ENCODE measurements at places on chromosomes 2 and 18.

GRCh38 chr2:219142329-219142728 is 18.3 kb downstream of the NHEJ1 start:
- no peak for DNase-seq

DNA sequence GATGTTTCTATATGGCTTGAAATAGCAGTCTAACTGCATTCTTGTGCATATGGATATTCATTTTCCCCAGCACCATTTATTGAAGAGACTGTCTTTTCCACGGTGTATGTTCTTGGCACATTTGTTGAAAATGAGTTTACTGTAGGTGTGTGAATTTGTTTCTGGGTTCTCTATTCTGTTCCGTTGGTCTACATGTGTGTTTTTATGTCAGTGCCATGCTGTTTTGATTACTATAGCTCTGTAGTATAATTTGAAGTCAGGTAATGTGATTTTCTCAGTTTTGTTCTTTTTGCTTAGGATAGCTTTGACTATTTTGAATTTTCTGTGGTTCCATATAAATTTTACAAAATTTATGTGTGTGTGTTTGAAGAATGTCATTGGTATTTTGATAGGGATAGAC is 201.0 kb downstream of the MBD5 start:
- no peak for DNase-seq

- no peak for DNase-seq
Observed at GRCh38 chr2:177817300-177817699, 255.3 kb downstream of the PDE11A start.

DNA sequence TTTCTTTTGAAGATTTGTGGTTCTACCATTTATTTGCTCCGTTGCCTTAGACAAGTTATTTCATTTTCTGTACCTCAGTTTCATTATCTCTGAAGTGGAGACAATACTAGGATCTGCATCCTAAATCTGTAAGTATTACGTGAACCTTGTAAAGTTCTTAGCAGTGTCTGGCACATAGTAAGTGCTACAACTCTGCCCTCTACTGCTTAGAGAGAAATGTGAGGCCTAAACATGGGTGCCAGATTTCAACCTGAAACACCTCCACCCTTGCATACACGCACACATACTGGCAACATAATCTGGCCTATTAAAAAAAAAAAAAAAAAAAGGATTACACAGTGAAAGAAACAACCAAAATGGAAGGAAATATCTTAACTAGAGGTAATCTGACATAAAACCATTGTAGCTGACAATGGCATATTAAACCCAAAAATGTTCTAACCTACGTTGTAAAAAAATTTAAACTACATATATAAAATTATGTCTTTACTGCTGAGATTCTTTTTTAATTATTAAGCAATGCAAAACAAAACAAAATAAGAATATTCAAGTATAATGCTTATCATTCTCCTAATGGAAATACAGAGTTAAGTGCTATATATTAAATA is 132.6 kb downstream of the MAP2 start:
- DNase-seq = peak; percentile 25

- no peak for DNase-seq
Observed at GRCh38 chr2:151520976-151521375, 111.3 kb downstream of the RIF1 start.

GRCh38 chr2:30363406-30363805 is 83.6 kb upstream of the LCLAT1 start:
- DNase-seq = no peak

DNA sequence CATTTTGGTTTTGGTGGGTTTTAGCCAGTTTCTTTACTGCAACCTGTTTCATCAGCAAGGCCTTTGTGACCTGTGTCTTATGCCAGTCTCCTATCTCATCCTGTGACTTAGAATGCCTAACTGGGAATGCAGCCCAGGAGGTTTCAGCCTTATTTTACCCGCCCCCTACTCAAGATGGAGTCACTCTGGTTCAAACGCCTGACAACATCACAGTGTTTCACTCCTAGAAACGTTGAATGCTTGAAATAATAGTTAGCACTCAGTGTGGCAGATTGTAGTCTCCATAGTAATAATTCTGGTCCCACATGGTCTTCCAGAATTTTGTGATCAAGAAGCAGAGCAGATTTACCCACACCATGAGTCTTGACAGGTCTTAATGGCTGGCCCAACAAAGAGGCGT is 159.0 kb upstream of the TRIB2 start:
- DNase-seq = no peak

DNA sequence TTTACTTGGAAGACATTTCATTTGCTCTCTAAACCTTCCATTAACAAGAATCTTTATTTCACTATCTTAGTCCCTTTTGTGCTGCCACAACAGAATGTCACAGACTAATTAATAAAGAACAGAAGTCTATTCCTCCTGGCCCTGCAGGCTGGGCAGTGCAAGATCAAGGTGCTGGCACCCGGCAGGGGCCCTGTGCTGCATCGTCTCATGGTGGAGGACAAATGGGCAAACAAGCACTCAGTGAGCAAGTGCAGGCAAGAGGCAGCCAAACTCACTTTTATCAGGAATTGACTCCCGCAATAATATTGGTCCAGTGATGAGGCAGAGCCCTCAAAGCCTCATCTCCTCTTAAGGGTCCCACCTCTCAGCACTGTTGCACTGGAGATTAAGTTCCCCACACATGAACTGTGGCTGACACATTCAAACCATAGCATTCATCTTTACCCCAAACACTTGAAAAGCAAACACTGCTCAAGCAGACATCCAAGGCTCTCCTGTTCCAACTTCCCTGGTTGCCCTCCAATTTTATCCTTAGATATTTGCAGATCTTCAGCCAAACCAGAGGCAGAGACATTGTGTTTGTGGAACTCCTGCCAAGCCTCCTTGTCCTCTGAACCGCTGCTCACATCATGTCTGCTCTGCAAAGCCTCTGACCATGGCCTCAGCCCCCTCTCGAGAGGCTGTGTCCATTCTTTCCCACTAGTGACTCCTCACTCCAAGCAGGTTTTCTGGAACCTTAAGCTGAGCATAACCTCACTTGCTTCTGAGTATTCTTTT is 404.4 kb upstream of the SOX11 start:
- no peak for DNase-seq

DNA sequence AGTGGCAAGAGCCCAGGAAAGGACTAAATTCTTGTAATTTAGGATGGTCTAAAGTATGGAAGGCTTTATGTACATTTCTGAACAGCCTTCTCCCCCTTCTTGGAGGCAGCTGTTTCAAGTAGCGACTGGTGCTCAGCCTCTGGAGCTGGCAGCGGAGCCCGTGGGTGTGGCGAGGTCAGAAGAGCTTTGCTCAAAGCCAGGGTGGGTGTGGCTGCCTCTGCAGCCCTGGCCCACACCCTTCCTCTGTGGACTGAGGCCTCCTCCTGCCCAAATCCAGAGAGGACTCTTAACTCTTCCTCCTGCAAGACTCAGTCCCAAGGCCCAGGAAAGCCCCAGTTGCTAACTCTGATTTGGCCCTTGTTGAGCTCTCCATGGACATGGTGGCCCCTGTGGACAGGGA is 202.1 kb upstream of the REV1 start:
- no peak for DNase-seq

DNA sequence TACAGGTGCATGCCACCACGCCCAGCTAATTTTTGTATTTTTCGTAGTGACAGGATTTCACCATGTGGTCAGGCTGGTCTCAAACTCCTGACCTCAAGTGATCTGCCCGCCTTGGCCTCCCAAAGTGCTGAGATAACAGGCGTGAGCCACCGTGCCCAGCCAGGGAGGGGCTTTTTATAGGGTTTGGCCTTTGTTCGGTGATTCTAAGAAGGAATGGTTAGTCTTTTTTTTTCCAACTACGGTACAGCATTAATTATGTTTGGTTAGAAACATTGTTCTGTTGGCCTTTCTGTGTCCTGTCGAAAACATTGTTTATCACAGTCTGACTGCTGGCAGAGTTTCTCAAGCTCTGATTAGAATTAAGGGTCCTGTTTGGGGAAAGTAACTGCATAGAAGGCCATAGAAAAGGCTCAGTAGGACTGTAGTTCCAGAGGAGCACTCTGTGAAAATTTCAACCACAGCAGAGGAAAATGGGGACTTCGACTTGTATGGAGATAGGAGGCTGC is 19.3 kb upstream of the SMCHD1 start:
- no peak for DNase-seq

DNA sequence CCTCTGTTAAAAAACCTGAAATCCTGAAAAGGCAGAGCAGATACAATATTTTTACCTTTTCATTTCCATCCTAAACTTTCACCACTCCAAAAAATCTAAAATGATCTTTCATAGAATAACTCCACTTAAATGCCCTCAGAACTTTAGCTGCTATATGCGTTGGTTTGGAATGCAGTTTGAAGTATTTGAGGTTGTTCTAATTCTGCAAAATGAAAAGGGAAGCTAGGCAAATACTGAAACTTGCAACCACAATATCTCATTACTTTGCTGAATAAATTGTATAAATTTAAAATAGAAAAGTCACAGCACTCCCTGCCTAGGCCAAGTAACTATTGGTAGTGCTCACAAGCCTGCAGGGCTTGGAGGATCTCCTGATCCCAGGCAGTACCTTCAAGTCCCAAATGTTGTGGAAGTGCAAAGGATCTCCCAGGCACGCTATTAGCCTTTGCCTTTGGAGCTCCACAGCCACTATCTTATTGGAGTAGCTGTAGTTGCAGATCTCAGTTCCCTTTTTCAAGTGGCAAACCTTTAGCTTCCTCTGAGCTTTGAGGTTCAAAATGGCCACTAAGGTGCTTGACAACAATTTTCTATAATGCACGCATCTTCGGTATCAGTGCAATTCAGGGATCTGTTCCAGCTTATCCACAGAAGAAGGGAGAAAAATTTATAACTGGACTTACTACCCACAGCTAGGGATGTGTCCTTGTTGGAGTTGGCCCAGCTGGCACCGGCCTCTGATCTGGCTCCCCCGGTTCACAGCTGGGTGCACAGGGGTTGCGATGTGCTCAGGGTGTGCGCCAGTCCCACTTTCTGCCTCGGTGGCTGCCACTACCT is 43.4 kb upstream of the ANKRD62 start:
- DNase-seq = no peak

Measured in fibroblast of skin of left quadriceps (primary cell).